Stimulated activated CD4-positive, alpha-beta T cell treated with anti-CD3 and anti-CD28 coated beads, TNF-alpha, amount 100 ng/mL, for 1 hour (primary cell): ENCODE measurements at places on chromosomes 2 and 18.

- no peak for DNase-seq
Measured at GRCh38 chr2:134668821-134669220, 50.0 kb downstream of the TMEM163 start.

GRCh38 chr2:206873423-206873822 lies 65.9 kb upstream of the CPO start:
- no peak for DNase-seq

DNA sequence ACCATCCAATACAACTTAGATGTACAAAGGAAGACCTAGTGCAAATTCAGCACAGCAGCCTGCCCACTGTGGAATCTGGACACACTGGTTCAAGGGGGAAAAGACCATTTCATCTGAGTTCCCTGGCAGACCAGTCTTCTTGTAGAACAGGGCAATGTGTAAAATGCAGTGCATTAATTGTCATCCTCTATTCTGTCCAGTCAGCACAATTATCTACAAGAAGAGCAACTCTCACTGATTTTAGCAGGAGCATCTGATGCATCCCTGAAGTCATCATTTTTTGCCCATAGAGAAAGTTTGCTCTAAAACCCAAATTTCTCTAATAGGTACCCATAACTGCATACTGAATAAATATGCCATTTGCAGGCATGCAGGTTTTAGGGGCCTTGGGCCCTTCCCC lies 81.8 kb upstream of the LYPD1 start:
- no peak for DNase-seq

- no peak for DNase-seq
Measured at GRCh38 chr2:2827046-2827636, 496.1 kb upstream of the MYT1L start.

- no peak for DNase-seq
Measured at GRCh38 chr2:138267161-138267901, 234.2 kb upstream of the SPOPL start.

GRCh38 chr2:126658319-126658904 lies 2.5 kb downstream of the GYPC start:
- no peak for DNase-seq

DNA sequence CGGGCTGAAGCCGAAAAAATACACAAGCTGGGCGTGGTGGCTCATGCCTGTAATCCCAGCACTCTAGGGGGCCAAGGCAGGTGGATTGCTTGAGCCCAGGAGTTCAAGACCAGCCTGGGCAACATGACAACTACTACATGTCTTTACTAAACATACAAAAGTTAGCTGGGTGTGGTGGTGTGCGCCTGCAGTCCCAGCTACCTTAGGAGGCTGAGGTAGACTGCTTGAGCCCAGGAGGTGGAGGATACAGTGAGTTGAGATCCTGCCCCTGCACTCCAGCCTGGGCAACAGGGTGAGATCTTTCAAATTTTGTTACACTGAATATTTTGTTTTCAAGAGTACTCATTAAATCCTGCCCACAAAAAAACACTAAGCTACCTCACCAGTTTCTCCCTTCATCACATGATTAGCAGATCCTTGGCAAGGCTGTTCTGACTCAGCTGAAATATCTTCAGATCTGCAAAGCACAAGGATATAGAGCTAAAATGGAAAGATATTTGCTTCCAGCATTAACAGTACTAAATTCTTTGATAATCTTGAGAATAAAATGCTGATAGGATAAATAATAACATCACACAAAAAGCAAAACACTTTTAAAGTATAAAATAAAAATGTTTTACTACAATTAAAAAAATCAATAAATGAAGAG lies 28.2 kb upstream of the MCM6 start:
- no peak for DNase-seq

- DNase-seq: no peak
Measured at GRCh38 chr2:82793711-82794435, 1665.2 kb downstream of the SUCLG1 start.

GRCh38 chr2:197209246-197209645 lies 101.3 kb downstream of the ANKRD44 start:
- DNase-seq: no peak

- no peak for DNase-seq
Measured at GRCh38 chr2:109527079-109527478, 86.7 kb downstream of the SEPTIN10 start.

DNA sequence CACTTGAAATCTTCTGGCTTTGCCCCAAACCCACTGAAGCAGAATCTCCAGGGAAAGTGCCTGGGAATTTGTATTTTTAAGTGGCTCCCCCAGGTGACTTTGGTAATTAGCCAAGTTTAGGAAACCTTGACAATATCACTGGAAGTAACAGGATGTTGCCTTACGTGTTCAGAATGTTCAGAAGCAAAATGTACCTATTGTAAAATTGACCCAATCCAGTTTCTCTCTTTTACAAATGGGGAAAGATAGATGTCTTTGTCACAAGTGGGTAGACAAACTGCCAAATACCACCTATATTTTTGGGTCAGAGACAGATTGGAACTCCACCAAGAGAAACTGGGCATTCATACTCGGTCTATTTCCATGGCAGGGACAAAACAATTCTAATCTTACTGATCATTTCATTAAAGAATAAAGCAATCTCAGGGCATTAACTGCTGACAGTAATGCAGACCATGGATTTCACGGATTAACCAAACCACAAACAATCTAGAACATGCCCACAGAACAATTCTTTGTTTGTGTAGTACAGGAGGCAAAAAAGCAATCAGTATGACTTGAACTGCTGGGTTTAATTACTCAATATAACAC lies 255.8 kb downstream of the ERBB4 start:
- DNase-seq: no peak

GRCh38 chr2:8149985-8150539 lies 531.8 kb upstream of the ID2 start:
- DNase-seq: no peak

- DNase-seq: no peak
Measured at GRCh38 chr2:96306370-96306769, 1.0 kb upstream of the SNRNP200 start.

DNA sequence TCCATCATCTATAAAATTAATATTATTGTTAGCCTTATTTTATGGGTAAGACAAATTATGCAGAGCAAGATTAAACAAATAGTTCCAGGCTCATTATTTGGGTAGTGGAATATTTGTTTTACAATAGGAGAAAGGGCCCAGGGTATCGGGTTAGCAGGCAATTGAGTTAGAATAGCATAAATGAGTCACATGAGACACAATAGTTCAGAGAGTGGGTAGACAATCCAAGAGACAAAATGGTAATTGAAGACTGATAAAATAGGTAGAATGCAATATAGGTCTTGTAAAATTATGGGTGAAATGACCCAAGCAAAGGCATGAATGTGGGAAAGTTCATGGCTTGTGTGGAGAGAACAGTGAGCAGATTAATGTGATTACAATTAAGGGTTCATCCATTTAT lies 790.9 kb upstream of the GCFC2 start:
- no peak for DNase-seq

GRCh38 chr2:9144046-9144445 lies 62.6 kb upstream of the ASAP2 start:
- DNase-seq: no peak

DNA sequence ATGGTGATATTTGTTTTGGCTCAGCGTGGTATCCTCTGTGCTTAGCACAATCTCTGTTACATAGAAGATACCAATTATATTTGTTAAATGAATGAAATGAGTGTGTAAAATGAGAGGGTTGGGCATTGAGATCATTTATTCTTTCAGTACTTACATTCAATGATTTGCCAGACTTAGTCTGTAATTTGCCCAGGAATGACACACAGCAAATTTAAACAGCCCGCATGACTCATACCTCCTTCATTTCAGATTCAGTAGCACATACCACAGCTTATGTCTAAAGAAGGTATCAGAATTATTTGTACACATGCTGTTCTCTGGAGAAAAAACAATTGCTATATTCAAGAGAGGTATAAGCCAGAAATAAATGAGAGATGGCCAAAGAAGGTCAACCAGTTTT lies 37.0 kb downstream of the KLHL14 start:
- no peak for DNase-seq

DNA sequence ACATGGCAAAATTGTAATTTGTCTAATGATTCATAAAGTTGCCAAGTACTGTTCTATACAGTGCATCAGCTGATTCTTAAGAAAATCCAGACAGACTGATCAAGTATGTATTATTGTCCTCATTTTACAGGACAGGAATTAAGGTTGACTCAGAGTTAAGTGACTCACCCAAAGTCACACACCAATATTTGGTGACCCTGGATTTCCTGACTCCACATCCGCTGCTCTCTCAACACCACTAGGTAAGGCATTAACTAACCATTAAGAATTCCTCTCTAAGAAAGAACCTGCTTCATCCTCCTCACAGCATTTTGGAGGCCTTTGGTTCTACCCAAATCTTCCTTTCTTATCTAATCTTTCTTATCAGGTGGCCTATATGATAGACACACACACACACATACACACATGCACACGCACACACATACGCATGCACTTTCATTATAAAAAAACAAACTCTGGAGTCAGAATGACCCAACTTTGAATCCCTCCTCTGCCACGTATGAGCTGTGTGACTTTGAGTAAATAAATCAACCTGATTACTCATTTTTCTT lies 150.8 kb downstream of the ANKRD44 start:
- DNase-seq: no peak
